ENCODE measurements at places on chromosomes 4 and X. TPM values are rescaled to one million over a fixed set of nuclear protein-coding genes. Genes with fewer than 3 reads are reported as not detected.

The MAGEA8 gene
- not detected for total RNA-seq

The MAGEB10 gene
- total RNA-seq: not detected

The PABPC1L2B gene
- total RNA-seq: not detected

The NOX1 gene
- not detected for total RNA-seq

The NFKB1 gene
- 27.9 TPM for total RNA-seq

The PLK4 gene
- 5.7 TPM for total RNA-seq

The MBTPS2 gene
- 25.1 TPM for total RNA-seq

The ARX gene
- not detected for total RNA-seq

The UCP1 gene
- total RNA-seq: not detected

The SHROOM2 gene
- total RNA-seq: 8.2 TPM

The CAPN6 gene
- total RNA-seq: not detected

The STK26 gene
- total RNA-seq: 13.9 TPM

The SRPX2 gene
- total RNA-seq: 42.8 TPM

DNA sequence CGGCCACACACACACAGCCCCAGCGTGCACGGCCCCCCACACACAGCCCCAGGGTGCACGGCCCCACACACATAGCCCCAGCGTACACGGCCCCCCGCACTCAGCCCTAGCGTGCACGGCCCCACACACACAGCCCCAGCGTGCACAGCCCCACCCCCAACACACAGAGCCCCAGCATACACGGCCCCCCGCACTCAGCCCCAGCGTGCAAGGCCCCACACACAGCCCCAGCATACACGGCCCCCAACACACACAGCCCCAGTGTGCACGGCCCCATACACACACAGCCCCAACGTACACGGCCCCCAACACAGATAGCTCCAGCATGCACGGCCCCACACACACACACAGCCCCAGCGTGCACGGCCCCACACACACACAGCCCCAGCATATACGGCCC is 17.6 kb downstream of the GAK start:
- H3K4me3 ChIP-seq: no peak overlapping the region
- DNase-seq: no peak
- H3K27me3 ChIP-seq: no peaks in the 10 kb centered on the region
- H3K36me3 ChIP-seq: peaks cover 14% of the 10 kb centered on the region
- peaks cover 9% of the 10 kb centered on the region for H3K4me1 ChIP-seq

GRCh38 chr4:10947898-10948297 is 263.3 kb upstream of the CLNK start:
- no peaks in the 10 kb centered on the region for H3K36me3 ChIP-seq
- no peak for DNase-seq
- no peaks in the 10 kb centered on the region for H3K4me1 ChIP-seq
- no peak overlapping the region for H3K4me3 ChIP-seq
- H3K27ac ChIP-seq: no peak overlapping the region
- H3K27me3 ChIP-seq: no peaks in the 10 kb centered on the region

GRCh38 chr4:44313702-44314101 is 134.9 kb downstream of the KCTD8 start:
- no peak overlapping the region for H3K4me3 ChIP-seq
- DNase-seq: no peak
- H3K36me3 ChIP-seq: no peaks in the 10 kb centered on the region
- no peak overlapping the region for H3K27ac ChIP-seq

DNA sequence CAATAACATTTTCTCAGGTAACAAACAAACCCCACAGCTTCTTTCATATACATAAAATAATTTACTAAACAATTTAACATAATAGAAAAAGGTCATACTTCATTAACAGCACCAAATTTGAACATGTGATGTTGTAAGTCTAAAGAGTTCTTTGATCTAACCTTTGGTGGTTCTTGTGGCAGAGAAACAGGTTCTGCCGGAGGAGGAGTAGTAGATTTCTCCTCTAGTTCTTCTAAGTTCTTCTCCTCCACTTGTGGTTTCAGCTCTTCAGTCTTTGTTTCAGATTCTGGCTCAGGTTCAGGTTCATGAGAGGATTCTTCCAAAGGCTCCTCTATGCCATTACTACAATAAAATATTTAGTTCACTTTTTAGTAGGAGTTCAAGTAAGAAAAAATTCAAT is 18.3 kb downstream of the G3BP2 start:
- no peak overlapping the region for H3K4me3 ChIP-seq
- no peaks in the 10 kb centered on the region for H3K27me3 ChIP-seq
- no peak for DNase-seq

GRCh38 chr4:6720202-6720699 is 4.3 kb downstream of the BLOC1S4 start:
- peaks cover 3% of the 10 kb centered on the region for H3K36me3 ChIP-seq
- H3K27ac ChIP-seq: no peak overlapping the region
- no peaks in the 10 kb centered on the region for H3K27me3 ChIP-seq
- H3K4me3 ChIP-seq: no peak overlapping the region
- peak; percentile 96 for DNase-seq

GRCh38 chrX:2700405-2701320 is 9.6 kb downstream of the CD99 start:
- peaks cover 14% of the 10 kb centered on the region for H3K36me3 ChIP-seq
- H3K4me1 ChIP-seq: peaks cover 70% of the 10 kb centered on the region
- no peak overlapping the region for H3K4me3 ChIP-seq
- no peaks in the 10 kb centered on the region for H3K27me3 ChIP-seq
- no peak overlapping the region for H3K27ac ChIP-seq

DNA sequence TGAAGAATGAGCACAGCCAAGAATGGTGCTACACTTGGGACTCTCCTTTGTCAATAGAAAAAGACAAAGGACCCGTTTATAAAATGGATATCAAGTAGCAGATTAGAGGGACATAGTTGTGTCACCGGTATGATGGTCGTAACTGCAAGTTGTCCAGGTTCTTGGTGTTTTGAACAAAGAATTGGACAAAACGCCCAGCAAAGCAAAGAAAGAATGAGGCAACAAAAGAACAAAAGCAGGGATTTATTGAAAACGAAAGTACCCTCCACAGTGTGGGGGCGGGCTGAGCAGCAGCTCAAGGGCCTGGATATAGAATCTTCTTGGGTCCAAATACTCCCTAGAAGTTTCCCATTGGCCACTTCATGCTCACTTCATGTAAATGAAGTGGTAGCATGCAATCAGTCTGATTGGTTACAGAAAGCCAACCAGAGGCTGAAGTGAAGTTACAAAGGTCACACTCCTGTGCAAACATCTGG is 54.7 kb downstream of the SHROOM3 start:
- no peaks in the 10 kb centered on the region for H3K4me1 ChIP-seq
- H3K27ac ChIP-seq: no peak overlapping the region
- H3K27me3 ChIP-seq: no peaks in the 10 kb centered on the region
- no peak overlapping the region for H3K4me3 ChIP-seq

- no peaks in the 10 kb centered on the region for H3K36me3 ChIP-seq
- H3K27me3 ChIP-seq: no peaks in the 10 kb centered on the region
- peak overlapping the region; percentile 4 for H3K4me3 ChIP-seq
- DNase-seq: no peak
Observed at GRCh38 chr4:62953752-62954151, 1455.5 kb downstream of the TECRL start.

GRCh38 chrX:33385546-33385945 is 174.2 kb upstream of the DMD start:
- H3K27me3 ChIP-seq: no peaks in the 10 kb centered on the region
- no peak overlapping the region for H3K4me3 ChIP-seq
- no peaks in the 10 kb centered on the region for H3K36me3 ChIP-seq
- H3K27ac ChIP-seq: no peak overlapping the region

DNA sequence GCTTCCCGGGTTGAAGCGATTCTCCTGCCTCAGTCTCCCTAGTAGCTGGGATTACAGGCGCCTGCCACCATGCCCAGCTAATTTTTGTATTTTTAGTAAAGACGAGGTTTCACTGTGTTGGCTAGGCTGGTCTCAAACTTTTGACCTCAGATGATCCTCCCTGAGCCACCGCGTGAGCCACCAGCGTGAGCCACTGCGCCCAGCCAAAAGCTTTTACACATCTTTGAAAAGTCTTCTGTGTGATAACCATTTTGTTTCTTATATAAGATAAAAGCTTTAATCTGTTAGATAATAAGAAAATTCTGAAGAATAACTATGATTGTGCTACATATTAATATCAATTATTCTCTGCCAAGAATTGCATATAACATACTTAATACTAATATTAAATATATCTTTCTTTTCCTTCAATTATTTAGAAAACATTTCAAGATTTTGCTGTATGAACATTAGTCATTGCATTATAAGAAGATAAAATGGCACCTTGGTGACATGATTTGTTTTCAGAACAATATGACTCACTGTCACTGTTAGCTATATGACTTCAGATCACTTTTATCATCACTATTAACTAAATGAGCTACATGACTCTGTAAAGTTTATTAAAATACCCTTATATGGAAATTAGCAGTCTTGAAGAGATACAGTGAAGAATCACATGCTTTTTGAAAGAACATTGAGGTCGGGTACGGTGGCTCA is 33.4 kb downstream of the RUFY3 start:
- H3K4me3 ChIP-seq: no peak overlapping the region
- H3K27ac ChIP-seq: no peak overlapping the region
- H3K36me3 ChIP-seq: peaks cover 15% of the 10 kb centered on the region
- no peak for DNase-seq

GRCh38 chr4:10951306-10951705 is 266.7 kb upstream of the CLNK start:
- peaks cover 3% of the 10 kb centered on the region for H3K27me3 ChIP-seq
- no peaks in the 10 kb centered on the region for H3K4me1 ChIP-seq
- no peak overlapping the region for H3K27ac ChIP-seq

- no peaks in the 10 kb centered on the region for H3K27me3 ChIP-seq
- H3K36me3 ChIP-seq: no peaks in the 10 kb centered on the region
- H3K4me1 ChIP-seq: no peaks in the 10 kb centered on the region
- no peak for DNase-seq
- no peak overlapping the region for H3K27ac ChIP-seq
Observed at GRCh38 chrX:47313056-47313455, 57.3 kb upstream of the ZNF157 start.

DNA sequence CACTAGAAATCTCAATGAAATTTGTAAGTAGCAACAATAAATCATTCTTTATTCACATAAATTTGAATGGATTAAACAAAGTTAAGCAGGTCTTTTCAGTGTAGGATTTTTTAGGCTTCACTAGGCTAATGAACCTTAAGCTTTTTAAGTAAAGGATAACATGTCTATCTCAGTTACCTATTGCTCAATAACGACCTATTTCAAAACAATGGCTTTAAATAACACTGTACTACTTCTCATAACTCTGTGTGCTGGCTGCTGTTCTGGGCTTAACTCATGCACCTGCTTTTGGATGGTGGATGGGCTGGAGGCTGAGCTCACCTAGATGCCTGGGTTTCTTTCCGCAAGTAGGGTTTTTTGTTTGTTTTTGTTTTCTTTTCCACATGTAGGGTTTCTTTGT is 495.0 kb upstream of the SLIT2 start:
- no peaks in the 10 kb centered on the region for H3K36me3 ChIP-seq
- H3K27ac ChIP-seq: no peak overlapping the region
- no peak for DNase-seq
- H3K4me3 ChIP-seq: no peak overlapping the region
- no peaks in the 10 kb centered on the region for H3K27me3 ChIP-seq
- H3K4me1 ChIP-seq: peaks cover 7% of the 10 kb centered on the region

DNA sequence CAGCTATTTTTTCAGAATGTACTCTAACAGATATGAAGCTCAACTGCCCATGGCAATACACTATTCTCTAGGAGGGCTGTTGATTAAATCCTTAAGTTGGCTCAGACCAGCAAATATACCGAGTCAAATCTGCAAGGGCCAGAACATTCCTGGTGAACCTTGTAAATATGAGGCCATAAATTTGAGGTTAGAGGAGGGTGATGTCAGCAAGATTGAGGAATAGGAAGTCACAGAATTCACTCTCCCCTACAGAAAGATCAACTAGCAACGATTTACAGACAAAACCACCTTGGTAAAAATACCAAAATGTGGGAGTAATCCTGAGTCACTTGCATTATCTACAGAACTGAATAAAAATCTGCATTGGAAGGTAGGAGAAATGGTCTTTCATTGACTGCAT is 399.3 kb downstream of the GPM6A start:
- peaks cover 34% of the 10 kb centered on the region for H3K4me1 ChIP-seq
- DNase-seq: no peak
- no peaks in the 10 kb centered on the region for H3K27me3 ChIP-seq

GRCh38 chr4:42078184-42078801 is 74.2 kb downstream of the BEND4 start:
- no peak overlapping the region for H3K27ac ChIP-seq
- H3K27me3 ChIP-seq: no peaks in the 10 kb centered on the region
- DNase-seq: no peak
- H3K4me1 ChIP-seq: no peaks in the 10 kb centered on the region
- H3K4me3 ChIP-seq: no peak overlapping the region
- peaks cover 31% of the 10 kb centered on the region for H3K36me3 ChIP-seq

DNA sequence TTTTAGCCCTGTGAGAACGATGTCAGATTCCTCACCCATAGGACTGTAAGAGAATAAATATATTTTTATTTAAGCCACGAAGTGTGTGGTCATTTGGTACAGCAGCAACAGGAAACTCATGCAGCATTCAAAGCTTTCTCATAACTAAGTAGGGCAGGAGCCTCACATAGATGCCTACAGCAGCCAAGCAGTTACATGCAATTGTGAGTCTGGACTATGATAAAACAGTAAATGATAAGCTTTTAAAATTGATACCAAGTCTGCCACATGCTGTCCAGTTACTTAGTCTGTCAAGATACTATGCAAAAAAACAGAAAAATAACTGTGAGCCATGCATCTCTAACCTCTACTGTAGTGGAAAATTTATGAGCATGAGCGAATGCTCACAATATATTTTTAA is 359.6 kb downstream of the HS3ST1 start:
- no peak for DNase-seq
- H3K27me3 ChIP-seq: peaks cover 6% of the 10 kb centered on the region
- no peaks in the 10 kb centered on the region for H3K36me3 ChIP-seq
- no peak overlapping the region for H3K27ac ChIP-seq
- H3K4me1 ChIP-seq: no peaks in the 10 kb centered on the region

Measured in osteocyte (in vitro differentiated cells).